Fibroblast of skin of right quadriceps (primary cell): ENCODE measurements at places on chromosomes 16 and 17.

DNA sequence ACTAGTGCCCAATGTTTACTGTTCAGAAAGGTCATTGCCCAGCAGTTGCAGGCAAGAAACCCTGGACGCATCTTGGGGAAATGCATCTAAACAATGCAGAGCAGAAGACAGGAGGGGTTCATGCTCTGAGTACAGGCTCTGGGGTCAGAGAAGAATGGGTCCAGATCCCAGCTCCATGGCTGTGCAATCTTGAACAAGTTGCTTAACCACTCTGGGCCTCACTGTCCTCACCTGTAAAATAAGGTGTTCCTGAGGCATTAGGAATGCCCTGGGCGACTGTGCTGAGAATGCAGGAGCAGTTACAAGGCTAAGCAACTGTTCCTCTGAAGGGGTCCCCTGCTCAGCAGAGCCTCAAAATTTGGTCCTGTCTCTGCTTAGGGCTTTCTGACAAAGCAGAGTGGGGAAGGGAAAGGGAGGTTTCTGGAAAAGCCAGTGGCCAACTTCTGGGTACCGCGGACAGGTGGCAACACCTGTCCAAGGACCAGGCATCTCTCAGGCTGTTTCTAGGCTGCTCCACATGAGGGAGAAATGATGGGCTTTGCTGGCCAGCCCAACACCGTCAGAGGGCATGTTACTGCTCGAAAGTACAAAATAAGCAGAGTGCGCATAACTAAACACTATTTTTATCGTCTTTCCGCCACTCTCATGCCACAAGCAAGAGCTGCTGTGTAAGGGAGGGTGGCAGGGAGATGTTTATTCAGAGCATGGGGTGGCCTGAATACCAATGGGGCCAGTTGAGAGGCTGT, 176.8 kb downstream of the XYLT1 start:
- DNase-seq, result no peak

- no peak for DNase-seq
Observed at GRCh38 chr16:15916323-15916722, 27.9 kb upstream of the CEP20 start.

- no peak for DNase-seq
Observed at GRCh38 chr17:50161911-50162288, 3.9 kb upstream of the SGCA start.

DNA sequence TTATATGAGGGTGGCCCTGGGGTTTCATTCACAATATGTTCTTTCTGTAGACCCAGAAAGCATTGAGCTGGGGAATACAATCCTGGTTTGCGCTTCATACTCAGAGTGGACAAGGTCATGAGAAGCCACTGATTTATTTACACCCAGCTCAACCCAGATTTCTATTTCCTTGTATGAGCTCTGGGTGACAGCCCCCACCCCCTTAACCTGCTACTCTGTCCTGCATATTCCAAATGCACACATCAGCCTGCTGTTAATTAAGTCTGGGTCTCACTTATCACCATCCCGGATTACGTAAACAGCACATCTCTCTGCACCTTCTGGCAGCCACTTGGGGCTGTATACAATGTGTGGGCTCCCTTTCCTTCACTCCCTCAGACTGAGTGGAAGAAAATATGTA, 102.4 kb downstream of the DNAH9 start:
- no peak for DNase-seq

GRCh38 chr17:65930140-65930730, 261.7 kb downstream of the CEP112 start:
- peak; percentile 62 for DNase-seq

- no peak for DNase-seq
Observed at GRCh38 chr16:86797700-86798099, 219.4 kb downstream of the FOXL1 start.

- no peak for DNase-seq
Observed at GRCh38 chr16:89722392-89723278, 1.3 kb downstream of the ZNF276 start.

DNA sequence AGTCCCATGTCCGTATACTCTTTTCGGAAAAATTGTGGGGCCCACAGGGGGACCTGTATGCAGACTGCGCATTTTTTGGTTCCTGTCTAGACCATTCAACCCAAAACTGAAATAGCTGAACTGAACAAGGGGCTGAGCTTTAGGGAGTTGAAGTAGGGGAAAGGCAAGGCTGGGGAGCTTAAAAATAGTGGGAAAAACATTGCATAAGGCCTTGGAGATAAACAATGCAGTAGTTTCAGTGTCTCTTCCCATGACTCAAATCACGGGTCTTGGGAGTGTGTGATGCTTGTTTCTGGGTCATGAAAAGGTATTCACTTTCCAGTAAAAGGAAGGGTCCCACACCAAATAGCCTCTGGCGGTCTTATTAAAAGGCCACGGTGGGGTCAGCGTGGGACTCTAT, 402.8 kb upstream of the SALL1 start:
- no peak for DNase-seq

GRCh38 chr16:53908731-53909130, 204.8 kb downstream of the FTO start:
- DNase-seq, result no peak
